Activated CD8-positive, alpha-beta memory T cell treated with anti-CD3 and anti-CD28 coated beads, Interleukin-2, amount 10 ng/mL, durations not matched to agents 7 days and 5 days (primary cell): ENCODE measurements at places on chromosomes 2 and 18.

DNA sequence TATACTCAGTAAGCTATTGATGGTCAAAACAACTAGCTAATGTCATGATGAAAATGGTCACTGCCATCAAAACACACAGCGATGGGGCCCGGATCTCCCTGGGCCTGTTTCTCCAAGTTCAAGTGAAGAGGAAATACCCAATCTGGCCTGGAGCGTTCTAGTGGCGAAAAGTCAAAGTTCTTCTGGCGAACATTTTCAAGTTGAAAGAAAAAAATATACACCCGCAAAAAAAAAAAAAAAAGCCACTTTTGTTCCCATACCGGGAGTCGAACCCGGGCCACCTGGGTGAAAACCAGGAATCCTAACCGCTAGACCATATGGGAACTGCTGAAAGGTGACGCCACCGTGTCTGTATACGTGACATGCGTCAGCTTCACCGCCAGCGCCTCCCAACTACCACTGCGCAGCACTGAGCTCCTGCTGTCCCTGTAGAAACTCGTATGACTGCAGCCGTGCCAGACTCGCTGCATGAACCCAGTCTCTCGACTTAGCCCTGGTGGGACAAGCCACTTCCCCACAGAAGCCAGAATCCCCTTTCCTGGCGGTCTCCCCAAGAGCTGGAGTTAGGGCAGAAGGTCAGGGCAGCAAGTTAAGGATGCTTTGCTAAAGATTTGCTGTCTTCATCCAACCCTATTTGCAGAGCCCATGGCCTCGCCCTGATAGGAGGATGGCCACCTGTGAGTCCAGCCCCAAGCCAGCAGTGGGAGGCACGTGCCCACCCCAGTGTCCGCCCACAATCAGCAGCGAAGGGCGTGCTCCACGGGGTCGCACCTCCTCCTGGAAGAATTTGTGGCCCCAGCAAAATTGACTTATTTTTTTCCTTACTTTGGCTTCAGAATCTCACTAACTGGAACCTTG lies 5.6 kb upstream of the IMP4 start:
- peak; percentile 66 for DNase-seq

- DNase-seq = no peak
These were observed 20.5 kb upstream of the CD28 start for GRCh38 chr2:203685789-203686420.

DNA sequence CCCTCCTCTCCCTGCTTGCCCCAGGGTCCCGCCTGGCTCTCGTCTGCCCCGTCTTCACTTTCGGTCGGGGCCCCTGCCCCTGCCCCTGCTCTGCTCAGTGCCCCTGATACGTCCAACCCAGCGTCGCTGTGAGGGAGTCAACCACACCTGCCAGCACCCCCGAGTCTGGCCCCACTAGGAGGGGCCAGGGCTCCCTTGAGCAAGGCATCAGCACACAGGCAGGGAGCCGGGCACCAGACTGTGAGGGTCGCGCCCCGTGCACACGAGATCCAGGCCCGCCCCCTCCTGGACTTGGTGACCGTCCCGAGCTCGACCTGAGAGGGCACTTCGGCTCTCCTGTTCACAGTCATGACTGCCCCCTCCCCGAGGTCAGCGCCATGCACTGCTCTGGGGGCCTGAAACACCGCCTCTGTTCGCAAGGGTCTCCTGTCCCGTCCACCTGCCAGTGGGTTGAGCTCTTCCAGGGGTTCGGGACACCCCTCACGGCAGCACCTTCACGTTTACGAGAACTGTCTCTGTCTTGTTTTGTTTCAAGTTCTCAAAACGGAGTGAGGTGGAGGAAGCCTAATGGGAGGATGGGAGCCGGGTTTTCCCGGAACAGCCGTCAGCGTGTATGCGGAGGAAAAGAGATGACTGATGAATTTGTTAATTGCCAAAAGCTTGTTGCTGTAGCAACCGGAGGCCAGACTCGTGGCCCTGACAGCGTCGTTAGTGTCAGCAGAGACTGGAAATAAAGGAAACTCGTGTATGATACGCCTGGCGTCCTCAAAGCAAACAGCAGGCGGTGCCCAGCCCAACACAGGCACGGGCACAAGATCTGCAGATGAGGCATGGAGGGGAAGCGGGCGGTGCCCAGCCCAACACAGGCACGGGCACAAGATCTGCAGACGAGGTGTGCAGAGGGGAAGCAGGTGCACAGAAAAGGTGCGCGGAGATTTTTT lies 48.2 kb upstream of the KCNG2 start:
- DNase-seq = no peak

DNA sequence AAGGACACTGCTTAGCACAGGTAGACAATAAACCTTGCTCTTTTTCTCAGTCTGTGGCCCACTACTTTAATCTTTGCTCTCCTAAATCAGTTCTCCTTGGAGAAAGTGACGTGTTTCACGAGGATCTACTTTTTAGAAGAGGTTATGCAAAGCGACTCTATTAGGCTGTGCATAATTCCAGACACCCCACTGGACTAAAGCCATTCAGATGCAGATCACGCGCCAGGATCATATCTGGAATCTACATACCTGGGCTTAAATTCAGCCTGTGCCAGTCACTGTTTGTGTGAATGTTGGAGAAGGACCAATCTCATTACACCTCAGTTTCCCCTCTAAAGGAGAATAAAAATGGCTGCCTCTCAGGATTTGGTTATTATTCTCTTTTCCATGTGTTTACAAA lies 413.0 kb upstream of the MYT1L start:
- no peak for DNase-seq
